ENCODE measurements at places on chromosomes 3 and 15. TPM values are rescaled to one million over a fixed set of nuclear protein-coding genes. Genes with fewer than 3 reads are reported as not detected.

DNA sequence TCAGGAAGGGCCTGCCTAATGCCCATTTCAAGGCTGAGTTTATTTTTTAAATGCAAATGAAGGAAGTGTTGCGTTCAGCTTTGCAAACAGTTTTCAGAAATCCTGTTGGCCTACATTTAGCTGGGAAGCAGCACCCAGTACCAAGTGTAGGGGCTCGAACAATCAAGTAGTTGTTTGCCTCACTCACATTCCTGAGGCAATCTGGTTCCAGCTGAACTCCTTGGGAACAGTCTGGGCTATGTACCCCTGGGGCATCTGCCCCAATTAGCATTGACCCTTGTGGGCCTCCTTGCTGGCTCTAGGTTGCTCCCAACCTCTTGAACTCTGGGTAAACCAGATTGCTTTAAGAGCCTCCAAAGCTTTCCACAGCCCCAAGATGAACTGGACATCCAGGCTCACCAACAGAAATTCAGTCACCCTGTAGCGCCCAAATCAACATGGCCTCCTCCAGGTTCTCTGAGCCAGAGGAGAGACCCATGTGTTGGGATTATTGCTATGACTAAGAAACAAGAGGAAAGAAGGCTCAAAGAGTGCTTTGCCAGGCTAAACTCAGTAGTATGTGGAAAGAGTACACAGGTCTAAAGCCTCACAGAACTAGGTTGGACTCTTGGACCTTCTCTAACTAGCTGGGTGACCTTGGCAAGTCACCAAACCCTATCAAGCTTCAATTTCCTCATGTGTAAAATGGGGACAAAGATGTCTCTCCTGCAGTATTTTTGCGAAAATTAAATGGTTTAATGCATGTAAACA is 532.7 kb downstream of the SOX2 start:
- H3K4me1 ChIP-seq: no peaks in the 10 kb centered on the region
- no peak overlapping the region for H3K27ac ChIP-seq
- H3K36me3 ChIP-seq: no peaks in the 10 kb centered on the region
- no peak overlapping the region for H3K4me3 ChIP-seq

- H3K27me3 ChIP-seq: no peaks in the 10 kb centered on the region
- H3K4me3 ChIP-seq: no peak overlapping the region
- no peak for DNase-seq
These were observed 36.8 kb upstream of the FRMD5 start for GRCh38 chr15:44231842-44232241.

GRCh38 chr3:10527295-10528001 is 22.1 kb upstream of the ATP2B2 start:
- no peak overlapping the region for H3K27ac ChIP-seq
- no peak for DNase-seq
- no peaks in the 10 kb centered on the region for H3K27me3 ChIP-seq
- H3K4me1 ChIP-seq: no peaks in the 10 kb centered on the region

GRCh38 chr3:12049675-12050074 is 45.5 kb downstream of the SYN2 start:
- H3K4me1 ChIP-seq: no peaks in the 10 kb centered on the region
- no peak overlapping the region for H3K4me3 ChIP-seq
- no peak overlapping the region for H3K27ac ChIP-seq
- H3K27me3 ChIP-seq: peaks cover 32% of the 10 kb centered on the region

DNA sequence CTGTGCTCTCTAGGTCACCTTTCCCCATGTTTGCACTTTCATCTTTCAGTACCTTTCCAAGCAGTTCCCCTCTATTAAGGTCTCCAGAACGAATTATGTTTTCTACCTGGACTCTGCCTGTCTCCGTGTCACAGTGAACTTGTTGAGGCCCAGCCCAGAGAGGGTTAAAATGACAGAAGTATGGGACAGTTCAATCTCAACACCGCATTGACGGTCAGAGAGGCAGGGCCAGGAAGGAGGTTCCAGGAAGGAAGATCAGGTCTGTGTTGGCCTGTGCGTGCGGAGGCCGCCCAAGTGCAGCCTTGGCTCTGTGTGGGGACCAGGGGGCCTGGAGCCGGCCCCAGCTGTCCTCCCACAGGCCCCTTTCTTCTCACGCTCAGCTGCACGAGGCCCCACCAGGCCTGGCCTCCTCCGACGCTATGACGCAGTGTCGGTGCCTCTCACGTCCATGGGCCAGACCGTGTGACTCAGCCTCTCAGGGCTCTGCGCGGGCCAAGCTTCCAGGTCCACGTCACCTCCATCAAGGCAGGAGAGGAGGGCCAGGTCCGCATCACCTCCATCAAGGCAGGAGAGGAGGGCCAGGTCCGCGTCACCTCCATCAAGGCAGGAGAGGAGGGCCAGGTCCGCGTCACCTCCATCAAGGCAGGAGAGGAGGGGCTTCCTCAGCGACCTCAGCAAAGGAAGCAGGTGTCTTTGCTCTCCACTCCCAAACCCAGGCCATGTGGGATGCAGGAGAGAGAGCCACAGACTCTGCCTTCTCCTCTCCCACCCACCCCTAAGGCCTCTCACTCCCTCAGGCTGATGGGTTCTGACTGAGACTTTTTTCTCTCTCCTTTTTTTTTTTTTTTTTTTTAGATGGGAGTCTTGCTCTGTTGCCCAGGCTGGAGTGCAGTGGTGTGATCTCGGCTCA is 83.1 kb downstream of the CPN2 start:
- no peaks in the 10 kb centered on the region for H3K36me3 ChIP-seq
- H3K4me1 ChIP-seq: peaks cover 58% of the 10 kb centered on the region
- H3K4me3 ChIP-seq: no peak overlapping the region

DNA sequence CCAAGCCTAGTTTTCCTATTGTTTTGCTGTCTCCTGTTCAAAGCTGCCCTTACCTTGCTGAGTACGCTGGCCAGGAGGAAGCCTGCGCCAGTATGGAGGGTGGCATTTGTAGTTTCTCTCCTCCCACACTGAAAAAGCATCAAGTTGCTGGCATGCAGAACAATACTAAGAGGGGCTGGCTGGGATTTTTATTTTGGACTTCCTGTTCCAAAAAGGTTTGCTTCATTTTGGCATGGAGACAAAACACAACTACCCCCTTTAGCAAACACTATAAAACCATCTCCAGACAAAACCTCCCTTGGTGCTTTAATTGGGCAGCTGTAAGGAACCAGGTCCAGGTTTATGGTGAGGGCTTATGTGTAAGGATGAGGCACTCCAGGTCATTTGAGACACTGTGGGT is 457.6 kb downstream of the PDCD6IP start:
- no peak overlapping the region for H3K27ac ChIP-seq
- H3K4me1 ChIP-seq: peaks cover 3% of the 10 kb centered on the region
- H3K4me3 ChIP-seq: no peak overlapping the region
- H3K36me3 ChIP-seq: no peaks in the 10 kb centered on the region

DNA sequence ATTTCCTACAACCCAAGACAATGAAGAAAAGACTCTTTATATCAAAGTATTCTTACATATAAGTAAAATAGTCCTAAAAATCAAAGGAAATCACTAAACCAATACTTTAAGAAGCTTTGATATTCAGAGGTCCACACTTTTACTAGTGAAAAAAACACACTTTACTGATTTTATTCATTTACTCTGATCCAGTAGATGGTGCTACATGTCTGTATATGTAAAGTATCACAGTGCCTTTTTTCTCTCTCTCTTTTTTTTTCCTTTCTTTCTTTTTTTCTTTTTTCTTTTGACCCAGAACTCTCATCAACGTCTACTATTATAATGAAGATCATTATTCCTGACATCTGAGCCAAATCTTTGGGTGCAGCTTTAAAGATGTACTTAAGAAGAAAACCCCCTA is 10.8 kb upstream of the CCDC39 start:
- H3K4me3 ChIP-seq: no peak overlapping the region
- no peaks in the 10 kb centered on the region for H3K4me1 ChIP-seq
- no peak for DNase-seq
- no peaks in the 10 kb centered on the region for H3K27me3 ChIP-seq
- no peaks in the 10 kb centered on the region for H3K36me3 ChIP-seq

DNA sequence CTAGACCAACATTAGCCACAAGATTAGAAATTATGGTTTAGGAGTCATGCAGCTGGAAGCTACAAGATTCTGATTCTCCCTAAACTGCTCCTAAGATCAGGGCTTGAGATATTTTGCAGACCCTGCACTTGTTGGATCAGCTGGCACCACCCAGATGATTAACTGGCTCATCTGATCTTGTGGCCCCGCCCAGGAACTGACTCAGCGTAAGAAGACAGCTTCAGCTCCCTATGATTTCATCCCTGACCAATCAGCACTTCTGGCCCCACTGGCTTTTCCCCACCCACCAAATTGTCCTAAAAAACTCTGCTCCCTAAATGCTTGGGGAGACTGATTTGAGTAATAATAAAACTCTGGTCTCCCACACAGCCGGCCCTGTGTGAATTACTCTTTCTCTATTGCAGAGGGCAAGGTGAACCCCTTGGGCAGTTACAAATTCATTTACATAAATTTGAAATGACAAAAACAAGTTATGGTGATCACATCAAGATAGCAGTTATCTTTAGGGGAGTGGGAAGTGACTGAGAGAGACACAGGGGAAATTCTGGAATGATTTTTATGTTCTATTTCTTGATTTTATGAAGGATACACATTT is 76.5 kb downstream of the CD200R1L start:
- H3K4me3 ChIP-seq: no peak overlapping the region
- no peaks in the 10 kb centered on the region for H3K36me3 ChIP-seq
- H3K27ac ChIP-seq: no peak overlapping the region
- H3K27me3 ChIP-seq: no peaks in the 10 kb centered on the region
- no peaks in the 10 kb centered on the region for H3K4me1 ChIP-seq
- peak; percentile 77 for DNase-seq

DNA sequence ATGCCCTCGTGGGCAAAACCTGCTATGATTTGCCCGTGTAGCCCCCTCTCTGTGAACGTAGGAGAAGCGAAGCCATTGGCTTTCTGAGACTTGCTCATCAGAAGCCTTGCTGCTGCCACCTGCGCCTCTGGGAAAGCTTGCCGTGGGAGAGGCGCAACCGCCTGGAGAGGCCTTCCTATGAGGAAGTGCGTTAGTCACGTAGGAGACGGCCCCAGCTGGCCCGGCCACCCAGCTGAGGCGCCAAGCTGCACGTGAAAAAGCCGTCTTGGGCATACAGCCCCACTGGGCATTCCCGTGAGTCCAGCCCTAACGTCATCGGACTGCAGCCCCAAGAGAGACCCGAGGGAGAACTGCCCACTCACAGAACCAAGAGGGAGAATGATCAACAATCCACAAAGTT is 49.1 kb upstream of the TJP1 start:
- peak overlapping the region; percentile 83 for H3K27ac ChIP-seq
- no peaks in the 10 kb centered on the region for H3K36me3 ChIP-seq
- DNase-seq: peak; percentile 71
- peak overlapping the region; percentile 15 for H3K4me3 ChIP-seq

DNA sequence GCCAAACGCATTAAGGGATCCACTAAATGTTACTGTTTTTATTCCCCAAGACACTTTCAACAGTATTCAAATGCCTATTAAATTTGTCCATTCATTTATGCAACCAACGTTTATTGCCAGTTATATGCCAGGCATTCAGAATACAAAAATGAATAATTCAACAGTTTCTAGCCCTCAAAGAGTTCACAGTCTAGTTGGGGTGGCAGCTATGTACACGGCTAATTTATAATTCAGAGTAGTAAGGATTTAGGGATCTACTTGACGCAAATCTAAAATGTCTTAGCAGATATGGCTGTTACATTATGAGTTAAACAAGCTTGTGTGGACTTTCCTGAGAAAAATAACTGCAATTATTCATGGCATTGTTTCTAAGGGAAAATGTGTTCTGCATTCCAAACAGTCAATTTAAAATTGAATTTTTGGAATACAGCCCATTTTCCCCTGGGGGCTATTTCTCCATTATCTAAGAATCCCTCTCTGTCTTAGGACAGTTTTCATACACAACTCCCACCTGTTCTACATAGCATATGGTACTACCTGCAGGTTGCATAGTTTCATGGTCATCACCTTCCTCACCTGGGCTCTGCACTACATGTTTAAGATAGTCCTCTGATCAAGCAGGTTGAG is 11.5 kb upstream of the MSL2 start:
- H3K4me3 ChIP-seq: no peak overlapping the region
- H3K27ac ChIP-seq: no peak overlapping the region
- H3K27me3 ChIP-seq: peaks cover 4% of the 10 kb centered on the region
- no peaks in the 10 kb centered on the region for H3K4me1 ChIP-seq
- H3K36me3 ChIP-seq: no peaks in the 10 kb centered on the region
- DNase-seq: no peak

DNA sequence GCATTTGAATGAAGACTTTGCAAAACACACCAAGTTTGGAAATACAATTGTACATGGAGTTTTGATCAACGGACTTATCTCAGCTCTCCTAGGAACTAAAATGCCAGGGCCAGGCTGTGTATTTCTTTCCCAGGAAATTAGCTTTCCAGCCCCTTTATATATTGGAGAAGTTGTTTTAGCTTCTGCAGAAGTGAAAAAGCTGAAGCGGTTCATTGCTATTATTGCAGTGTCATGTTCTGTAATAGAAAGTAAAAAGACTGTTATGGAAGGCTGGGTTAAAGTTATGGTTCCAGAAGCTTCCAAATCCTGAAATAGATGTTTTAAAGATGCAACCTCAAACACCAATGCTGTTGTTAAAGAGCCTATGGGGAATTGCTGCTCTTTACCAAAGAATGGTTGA is 11.5 kb downstream of the HTD2 start:
- H3K27me3 ChIP-seq: no peaks in the 10 kb centered on the region
- H3K27ac ChIP-seq: peak overlapping the region; percentile 76
- H3K36me3 ChIP-seq: peaks cover 3% of the 10 kb centered on the region
- no peaks in the 10 kb centered on the region for H3K4me1 ChIP-seq

- no peak overlapping the region for H3K27ac ChIP-seq
- no peak for DNase-seq
- no peak overlapping the region for H3K4me3 ChIP-seq
- no peaks in the 10 kb centered on the region for H3K27me3 ChIP-seq
These were observed 832.9 kb upstream of the CFAP20DC start for GRCh38 chr3:59882746-59883145.

GRCh38 chr3:183579967-183580900 is 24.7 kb upstream of the KLHL6 start:
- peak overlapping the region; percentile 22 for H3K4me3 ChIP-seq
- no peak overlapping the region for H3K27ac ChIP-seq
- peak; percentile 55 for DNase-seq
- peaks cover 51% of the 10 kb centered on the region for H3K4me1 ChIP-seq
- no peaks in the 10 kb centered on the region for H3K27me3 ChIP-seq
- no peaks in the 10 kb centered on the region for H3K36me3 ChIP-seq

- H3K4me3 ChIP-seq: no peak overlapping the region
- DNase-seq: no peak
- H3K4me1 ChIP-seq: peaks cover 46% of the 10 kb centered on the region
- H3K36me3 ChIP-seq: no peaks in the 10 kb centered on the region
These were observed 3.9 kb downstream of the FOXL2 start for GRCh38 chr3:138942861-138943623.

- no peaks in the 10 kb centered on the region for H3K27me3 ChIP-seq
- no peak overlapping the region for H3K4me3 ChIP-seq
- no peaks in the 10 kb centered on the region for H3K36me3 ChIP-seq
- no peak for DNase-seq
These were observed 4.2 kb downstream of the CAPN3 start for GRCh38 chr15:42363487-42363886.

MELTF gene
- 4.9 TPM for total RNA-seq

RARRES1 gene
- 69.4 TPM for total RNA-seq

FMN1 gene
- total RNA-seq: 6.4 TPM

BTBD1 gene
- 190 TPM for total RNA-seq

MYZAP gene
- total RNA-seq: 670 TPM

OIP5 gene
- total RNA-seq: 0.68 TPM

IL5RA gene
- total RNA-seq: not detected

GOLGA6D gene
- total RNA-seq: not detected
